ENCODE measurements at places on chromosomes 1 and 21.

GRCh38 chr21:37219761-37220432 lies 47.2 kb downstream of the VPS26C start:
- DNase-seq: no peak

- DNase-seq: no peak
Measured at GRCh38 chr21:43031121-43031619, 44.5 kb downstream of the CBS start.

- no peak for DNase-seq
Measured at GRCh38 chr1:37152491-37152890, 118.2 kb upstream of the GRIK3 start.

GRCh38 chr1:244839656-244840055 lies 4.2 kb downstream of the COX20 start:
- DNase-seq: no peak

DNA sequence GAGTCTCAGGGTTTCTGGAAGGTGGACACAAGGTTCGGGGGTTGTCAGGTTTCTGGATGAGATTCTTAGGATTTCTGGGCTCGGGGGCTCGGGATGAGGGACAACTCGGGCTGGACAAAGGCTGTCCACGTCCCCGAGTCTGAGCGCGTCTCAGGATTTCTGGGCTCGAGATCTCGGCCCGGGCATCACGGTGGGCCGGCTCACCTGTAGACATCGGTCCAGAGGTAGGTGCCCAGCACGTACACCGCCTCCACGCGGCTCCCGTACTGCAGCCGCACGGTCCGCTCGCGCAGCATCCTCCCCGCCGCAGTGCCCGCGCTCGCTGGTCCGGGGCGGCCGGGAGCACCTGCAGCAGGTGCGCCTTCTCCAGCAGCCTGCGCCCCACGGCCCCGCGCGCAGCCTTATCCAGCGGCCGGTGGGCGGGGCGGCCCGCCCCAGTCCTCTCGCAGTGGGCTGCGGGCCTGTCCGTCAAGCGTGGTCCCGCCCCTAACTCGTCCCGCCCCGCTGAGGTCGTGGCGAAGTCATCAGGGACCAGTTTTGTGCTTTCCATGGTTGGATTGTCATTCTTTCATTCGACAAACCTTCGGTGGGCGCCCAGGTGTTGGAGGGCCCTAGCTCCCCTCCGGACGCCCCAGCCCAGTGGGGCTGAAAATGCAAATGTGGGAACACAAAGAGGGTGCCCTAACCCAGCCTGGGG lies at the start of gene PADI2:
PADI2 (minus strand) TSS at position 376 of the 697 bp plus-strand sequence; CDS start at position 296, 80 bp downstream.
- DNase-seq: no peak

DNA sequence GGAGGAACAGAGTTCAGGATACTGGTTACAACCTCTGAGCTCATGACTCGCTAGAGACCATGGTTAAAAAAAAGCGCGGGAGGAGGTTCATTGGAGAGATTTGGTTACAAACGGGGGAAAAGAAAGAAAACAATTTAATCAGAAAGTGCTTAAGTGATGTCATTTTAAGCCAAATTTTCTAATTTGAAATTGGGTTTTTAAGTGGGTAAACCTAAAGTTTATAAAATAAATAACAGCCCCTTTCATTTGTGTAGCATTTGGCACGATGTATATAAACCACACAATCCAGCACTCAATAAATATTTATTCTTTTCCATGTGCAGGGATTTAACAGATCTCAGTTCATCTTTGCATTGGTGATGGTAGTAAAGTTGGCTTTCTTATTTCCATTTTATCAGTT lies 7.0 kb upstream of the DPT start:
- no peak for DNase-seq

Data from urothelium cell line (cell line).